Stimulated activated CD8-positive, alpha-beta memory T cell treated with anti-CD3 and anti-CD28 coated beads, Interleukin-2, amount 100 ng/mL, for 48 hours (primary cell): ENCODE measurements at places on chromosomes 5 and 9.
A peak's percentile ranks its signal among the peaks of the same experiment; 100 is the strongest.

DNA sequence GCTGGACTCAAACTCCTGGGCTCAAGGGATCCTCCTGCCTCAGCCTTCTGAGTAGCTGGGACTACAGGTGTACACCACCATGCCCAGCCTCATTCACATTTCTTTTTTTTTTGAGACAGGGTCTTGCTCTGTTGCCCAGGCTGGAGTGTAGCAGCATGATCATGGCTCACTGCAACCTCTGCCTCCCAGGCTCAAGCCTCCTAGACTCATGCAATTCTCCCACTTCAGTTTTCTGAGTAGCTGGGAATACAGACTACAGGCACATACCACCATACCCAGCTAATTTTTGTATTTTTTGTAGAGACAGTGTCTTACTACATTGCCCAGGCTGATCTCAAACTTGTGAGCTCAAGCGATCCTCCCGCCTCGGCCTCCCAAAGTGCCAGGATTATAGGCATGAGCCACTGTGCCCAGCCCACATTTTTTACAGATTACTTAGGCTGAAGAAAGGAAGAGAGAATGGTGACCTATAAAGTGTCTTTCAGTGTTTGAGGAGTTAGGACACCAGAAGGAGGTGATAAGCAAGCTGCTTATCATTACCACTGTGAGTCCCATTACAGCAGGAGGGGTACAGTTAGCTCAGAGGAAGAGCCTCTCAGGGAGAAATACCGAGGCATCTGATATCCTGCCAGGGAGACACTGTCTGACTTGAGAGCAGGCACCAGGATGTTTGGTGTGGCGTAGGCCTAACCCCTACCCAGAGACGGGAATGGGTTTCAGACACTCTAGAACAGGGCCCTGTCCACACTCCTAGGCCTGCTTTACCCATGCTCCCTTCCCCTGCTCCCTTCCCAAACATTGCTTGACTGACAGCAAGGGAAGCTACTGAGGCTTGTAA lies 9.7 kb downstream of the FAXDC2 start:
- no peak for DNase-seq

DNA sequence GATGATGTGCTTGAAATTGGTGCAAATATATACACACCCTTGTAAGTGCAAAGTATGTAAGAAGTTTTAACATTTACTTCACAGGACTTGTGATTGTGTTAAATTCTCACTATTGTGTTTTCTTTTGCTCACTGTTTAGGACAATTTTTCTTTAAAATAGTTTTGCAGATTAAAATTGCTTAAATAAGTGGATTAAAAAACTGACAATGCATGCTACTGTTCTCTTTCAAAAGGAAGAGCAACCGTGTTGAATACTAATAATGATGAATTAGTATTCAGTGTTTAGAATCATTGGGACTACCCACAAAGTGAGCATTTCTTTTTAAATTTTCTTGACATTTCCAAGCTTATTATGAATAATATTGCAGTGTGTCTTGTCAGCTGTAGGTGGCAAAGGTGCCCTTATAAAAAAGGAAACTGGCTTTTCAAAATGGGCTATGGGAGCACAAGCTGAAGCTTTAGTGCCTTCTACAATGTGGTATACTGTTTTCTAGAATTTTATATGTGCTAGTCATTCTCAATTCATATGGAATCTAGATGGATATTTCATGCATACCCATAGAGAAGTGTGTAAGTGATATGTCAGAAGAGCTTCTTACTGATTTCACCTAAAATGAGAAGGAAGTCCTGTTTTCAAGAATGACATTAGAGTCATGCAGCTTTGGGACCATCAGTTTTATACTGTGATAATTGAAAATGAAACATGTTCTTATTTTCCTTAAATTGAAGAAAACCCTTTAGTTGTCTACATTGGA lies 35.4 kb downstream of the SREK1 start:
- DNase-seq = no peak

DNA sequence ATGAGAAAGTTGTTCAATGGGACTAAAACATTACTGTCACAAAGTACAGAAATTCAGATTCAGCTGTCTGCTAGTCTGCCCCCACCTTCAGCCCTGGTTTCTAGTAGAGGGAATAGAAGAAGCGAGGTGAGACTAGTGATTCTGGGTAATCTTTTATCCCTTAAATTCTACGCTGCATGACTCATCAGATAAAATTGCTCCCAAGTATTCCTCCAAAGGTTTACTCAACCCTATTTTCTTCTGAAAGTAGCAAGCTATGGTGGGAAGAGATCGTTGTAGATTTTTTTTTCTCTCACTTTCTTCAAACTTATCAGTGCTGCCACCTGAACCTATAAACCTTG lies 318.9 kb upstream of the RIOK2 start:
- no peak for DNase-seq

- DNase-seq = no peak
These were observed 159.2 kb upstream of the GNA14 start for GRCh38 chr9:77807281-77807683.

DNA sequence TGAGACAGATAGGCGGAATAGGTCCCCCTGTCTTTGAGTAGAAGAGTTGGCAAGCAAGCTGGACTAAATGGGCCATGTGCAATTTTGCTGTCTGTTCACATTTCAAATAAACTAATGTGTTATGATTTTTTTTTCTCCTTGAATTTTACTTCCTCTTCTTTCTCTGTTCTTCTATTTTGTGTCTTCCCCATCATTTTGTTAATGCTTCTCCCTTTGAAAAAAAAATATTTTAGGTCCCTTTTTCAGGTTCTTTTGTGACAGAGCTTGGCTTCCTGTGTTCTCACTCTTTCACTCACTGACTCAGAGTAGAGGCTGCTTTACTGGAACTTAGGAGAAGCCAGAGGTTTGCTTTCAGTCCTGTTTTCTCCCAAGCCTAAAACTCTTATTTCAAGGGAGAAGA lies 48.1 kb downstream of the PTCD2 start:
- DNase-seq = no peak

DNA sequence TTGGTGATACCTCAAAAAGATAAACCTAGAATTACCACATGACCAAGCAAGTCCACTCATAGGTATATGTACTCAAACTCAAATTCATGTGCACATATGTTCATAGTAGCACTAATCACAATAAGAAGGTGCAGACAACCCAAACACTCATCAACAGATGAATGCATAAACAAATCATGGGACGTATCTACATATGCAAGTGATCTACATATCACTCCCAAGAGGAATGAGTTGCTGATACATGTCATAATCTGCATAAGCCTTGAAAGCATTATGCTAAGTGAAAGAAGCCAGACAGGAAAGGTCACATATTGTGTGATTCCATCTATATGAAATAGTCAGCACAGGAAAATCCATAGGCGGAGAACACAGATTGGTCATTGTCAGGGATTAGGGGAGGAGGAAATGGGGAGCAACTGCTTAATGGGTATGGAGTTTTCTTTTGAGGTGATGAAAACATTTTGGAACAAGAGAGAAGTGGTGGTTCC lies 10.6 kb upstream of the GPX8 start:
- DNase-seq = no peak

DNA sequence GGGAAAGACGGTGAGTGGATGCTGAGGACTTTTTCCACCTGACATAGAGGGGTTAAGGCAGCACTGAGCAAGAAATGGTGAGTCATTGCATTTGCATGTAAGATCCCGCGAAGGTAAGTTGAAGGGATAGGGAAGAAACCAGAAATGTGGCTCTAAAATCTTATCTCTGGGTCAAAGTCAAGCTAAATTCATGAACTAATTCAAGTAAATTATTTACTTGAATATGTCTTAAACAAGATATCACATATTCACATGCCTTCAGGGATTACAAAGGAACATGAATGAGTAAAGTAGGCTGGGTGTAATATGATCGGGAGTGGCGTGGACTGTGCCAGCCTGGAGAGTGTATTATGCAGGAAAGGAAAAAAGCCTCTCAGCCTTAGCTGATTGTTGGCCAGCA lies 74.4 kb upstream of the EQTN start:
- DNase-seq = no peak

- DNase-seq = peak; percentile 57
These were observed 2.0 kb downstream of the IER5L start for GRCh38 chr9:129175825-129176633.

DNA sequence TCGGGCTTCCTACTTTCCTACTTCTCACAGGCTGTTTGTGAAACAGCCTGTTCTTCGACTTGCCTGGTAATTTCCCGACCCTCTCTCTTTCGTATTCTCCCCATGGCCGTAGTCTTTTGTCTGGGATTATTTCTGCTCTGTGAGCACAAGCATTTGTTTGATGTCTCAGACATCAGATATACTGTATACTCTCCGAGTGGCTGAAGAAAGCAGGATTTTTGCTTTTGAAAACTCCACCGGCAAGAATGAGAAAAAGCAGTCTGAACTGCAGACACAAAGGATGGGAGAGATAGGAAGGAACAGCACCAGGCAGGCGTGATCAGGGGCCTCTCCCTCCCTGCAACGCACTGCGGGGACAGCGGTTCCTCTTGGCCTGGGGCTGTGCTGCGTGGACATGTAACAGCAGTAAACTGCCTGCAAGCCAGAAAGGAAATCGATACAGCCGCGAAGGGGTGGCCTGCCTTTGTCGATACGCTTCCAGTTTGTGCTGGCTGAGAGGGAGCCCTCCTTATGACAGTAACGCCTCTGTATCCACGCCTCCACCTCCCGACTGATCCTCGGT lies 313.9 kb upstream of the TLE4 start:
- DNase-seq = no peak

DNA sequence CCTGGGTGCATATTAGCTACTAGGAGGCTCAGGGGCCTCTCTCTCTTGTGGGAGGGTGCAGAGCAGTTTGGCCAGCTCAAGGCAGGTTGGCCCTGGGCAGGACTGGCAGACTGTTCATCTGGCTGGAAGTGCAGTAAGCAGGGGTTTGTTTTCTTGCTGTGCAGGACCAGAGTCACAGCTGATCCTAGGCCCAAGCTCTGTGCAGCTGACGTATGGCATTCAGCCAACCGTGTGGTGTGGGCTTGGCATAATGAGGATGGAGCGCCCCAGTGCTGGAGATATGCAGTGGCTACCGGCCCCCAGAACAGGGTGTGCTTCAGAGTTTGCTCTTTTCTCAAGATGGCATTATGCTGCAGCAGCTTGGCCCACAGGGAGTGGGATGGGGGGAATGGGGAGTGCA lies 31.0 kb upstream of the PHF24 start:
- no peak for DNase-seq

DNA sequence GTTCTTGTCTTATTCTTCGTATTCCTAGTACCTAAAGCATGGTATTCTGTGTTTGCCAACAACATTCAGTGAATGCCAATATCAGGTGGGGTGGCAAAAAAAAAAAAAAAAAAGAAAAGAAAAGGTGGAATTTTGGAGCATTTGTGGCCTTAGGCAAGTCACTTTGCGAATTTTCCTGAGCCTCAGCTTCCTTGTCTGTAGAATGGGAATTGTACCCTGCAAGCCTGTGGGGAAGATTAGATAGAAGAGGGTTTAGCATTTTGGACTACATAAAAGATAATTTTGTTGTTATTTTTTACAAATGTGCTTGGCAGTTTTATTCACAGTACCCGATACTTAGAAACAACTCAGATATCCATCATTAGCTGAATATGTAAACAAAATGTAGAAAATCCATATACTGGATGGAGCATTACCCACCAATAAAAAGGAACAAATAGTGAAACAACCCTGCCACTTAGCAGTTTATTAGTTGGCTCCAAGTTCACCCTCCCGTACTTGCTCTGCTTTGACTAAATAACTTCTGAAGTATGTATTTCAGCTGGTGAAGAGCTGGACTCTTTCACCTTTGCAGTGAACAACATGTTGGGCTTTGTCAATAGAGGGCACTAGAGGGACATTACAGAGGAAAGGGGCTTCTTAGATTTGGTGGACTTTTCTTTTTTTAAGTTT lies 13.6 kb downstream of the UBE2D2 start:
- DNase-seq = no peak

DNA sequence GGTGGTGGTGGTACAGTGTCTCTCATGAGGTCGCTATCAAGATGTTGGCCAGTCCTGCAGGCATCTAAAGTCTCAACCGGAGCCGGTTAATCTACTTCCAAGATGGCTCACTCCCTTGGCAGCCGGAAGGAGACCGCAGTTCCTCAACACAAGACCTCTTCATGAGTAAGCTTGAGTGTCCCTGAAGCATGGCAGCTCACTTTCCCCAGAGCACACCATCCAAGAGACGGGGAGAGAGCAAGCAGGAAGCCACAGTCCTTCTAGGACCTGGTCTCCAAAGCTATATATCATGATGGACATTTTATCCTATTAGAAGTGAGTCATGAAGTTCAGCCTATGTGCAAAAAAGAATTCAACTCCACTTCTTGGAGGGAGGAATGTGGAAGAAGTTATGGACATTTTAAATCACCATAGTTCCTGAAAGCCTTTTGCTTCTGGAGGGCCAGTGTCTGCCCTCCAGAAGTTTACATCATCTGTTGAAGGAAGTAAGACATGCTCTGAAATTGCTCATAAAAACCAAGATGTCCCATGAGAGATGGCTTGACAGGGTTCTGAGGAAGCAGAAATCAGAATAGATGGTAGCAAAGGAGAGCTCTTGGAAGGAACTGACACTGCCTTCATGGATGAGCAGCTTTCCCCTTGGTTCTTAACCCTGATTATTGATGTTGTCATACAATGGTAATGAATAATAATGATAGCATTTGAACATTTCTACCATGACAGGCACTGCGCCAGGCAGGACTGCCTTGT lies 21.3 kb downstream of the GALNT10 start:
- DNase-seq = no peak

DNA sequence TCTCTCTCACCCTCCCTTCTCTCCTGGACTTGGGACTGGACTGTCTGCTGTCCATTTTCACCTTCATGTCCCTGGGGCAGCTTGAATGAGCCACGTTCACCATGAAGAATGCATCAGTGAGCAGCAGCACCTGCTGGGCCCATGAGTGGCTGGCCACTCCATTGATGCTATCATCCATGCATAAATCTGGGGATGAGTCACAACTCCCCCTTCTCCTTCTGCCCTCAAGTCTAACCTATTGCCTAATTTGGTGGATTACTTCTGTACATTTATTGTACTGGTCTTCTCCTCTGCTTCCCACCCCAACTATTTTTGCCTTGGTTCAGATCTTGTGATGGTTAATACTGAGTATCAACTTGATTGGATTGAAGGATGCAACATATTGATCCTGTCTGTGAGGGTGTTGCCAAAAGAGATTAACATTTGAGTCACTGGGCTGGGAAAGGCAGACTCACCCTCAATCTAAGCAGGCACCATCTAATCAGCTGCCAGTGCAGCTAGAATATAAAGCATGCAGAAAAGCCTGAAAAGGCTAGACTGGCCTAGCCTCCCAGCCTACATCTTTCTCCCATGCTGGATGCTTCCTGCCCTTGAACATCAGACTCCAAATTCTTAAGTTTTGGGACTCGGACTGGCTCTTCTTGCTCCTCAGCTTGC lies 46.7 kb downstream of the GDNF start:
- DNase-seq = no peak

DNA sequence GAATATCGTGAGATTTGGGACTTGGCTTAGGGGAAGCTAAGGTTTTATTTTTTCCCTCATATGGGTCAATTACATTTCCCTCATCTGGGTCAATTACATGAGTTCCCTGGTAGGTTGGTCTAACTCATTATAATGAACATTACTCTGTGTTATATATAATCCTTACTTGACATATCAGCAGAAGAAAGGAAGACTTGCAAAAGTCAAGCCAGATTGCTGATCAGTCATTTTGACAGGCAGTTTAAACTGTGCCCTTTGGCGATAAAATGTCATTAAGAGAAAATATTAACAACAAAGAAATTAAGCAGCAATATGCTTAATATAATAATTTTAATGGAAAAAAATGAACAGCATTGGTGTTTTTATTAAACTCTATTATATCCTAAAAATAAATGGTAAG lies 23.1 kb upstream of the TRPM3 start:
- DNase-seq = no peak

- no peak for DNase-seq
These were observed 50.7 kb upstream of the ISOC1 start for GRCh38 chr5:129043894-129044293.
